IMR-90 (cell line): ENCODE measurements at places on chromosomes 3 and 15. TPM values are rescaled to one million over a fixed set of nuclear protein-coding genes. Genes with fewer than 3 reads are reported as not detected.

Gene SLC38A3
- total RNA-seq: 0.36 TPM in 1 of 2 replicates, not detected in the other

Gene ITIH1
- not detected in 2 replicates for total RNA-seq

Gene POLR2M
- total RNA-seq: 83.0 and 117 TPM in 2 replicates

Gene RLBP1
- not detected in 2 replicates for total RNA-seq
